ENCODE measurements at places on chromosomes 12 and 14. TPM values are rescaled to one million over a fixed set of nuclear protein-coding genes. Genes with fewer than 3 reads are reported as not detected.

Gene TMTC2
- 1.3 TPM for total RNA-seq

Gene CD69
- 115 TPM for total RNA-seq

DNA sequence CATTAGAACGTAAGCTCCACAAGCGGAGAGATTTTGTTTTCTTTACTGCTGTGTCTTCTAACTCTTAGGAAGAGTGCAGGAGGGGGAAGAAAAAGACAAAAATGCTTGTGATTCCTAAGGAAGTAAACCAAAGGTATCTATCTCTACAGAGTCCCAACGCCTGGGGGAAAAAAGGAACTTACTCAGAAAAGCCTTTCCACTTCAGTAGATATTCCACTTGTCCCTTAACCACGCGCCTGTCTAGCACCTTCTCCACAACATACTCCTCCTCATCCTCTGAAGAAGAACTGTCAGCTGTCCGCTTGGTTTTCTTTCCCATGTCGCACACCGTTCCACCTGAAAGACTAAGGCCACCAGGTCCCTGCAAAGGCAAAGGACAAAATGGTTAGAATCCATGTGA lies 22.6 kb downstream of the CBX5 start:
- H3K4me1 ChIP-seq: peaks cover 22% of the 10 kb centered on the region
- DNase-seq: no peak
- H3K27me3 ChIP-seq: no peaks in the 10 kb centered on the region
- H3K4me3 ChIP-seq: no peak overlapping the region
- H3K27ac ChIP-seq: no peak overlapping the region
- H3K36me3 ChIP-seq: peaks cover 36% of the 10 kb centered on the region

DNA sequence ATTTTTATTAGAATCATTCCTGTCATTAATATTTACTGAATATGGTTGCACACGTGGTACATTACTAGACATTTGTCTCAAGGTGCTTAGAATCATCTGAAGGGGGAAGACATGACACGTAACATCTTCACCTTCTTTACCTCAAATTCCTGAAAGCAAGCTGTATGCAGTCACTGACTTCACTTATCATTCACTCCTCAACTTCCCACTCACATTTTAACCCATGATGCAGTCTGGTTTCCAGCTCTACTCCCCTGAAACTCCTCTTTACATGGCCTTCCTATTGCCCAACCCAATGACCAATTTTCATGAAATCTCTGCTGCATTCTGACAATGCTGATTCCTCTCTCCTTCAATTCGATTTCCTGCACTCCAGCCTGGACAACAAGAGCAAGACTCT lies 5.8 kb upstream of the PSMC6 start:
- H3K27ac ChIP-seq: no peak overlapping the region
- H3K4me3 ChIP-seq: no peak overlapping the region

Gene LTBP2
- 0.05 TPM for total RNA-seq

DNA sequence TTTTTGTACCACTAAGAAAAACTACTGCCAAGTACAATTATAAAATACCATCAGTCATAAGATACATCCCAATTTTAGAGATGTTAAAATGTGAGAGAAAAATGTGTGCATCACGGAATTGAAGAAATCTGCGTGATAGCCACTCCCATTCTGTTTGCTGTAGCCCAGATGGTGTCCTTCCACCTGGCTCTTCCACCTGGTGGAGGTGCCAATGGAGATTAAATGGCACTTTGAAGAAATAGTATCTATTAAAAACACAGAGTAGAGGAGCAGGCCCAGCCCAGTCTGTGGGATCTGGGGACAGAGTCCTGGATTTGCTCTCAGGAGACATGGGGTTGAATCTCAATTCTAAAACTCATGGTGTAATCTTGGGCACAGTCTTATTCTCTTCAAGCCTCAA lies 35.5 kb downstream of the TSPAN11 start:
- H3K27ac ChIP-seq: no peak overlapping the region
- H3K36me3 ChIP-seq: no peaks in the 10 kb centered on the region
- H3K4me3 ChIP-seq: no peak overlapping the region
- no peaks in the 10 kb centered on the region for H3K4me1 ChIP-seq

Gene IFNG-AS1
- total RNA-seq: not detected

- no peak overlapping the region for H3K4me3 ChIP-seq
- no peak for DNase-seq
- H3K4me1 ChIP-seq: no peaks in the 10 kb centered on the region
Measured at GRCh38 chr12:31570880-31571279, 20.1 kb downstream of the DENND5B start.

Gene LRR1
- total RNA-seq: 65.0 TPM

Gene SAMD4A
- total RNA-seq: 3.9 TPM

GRCh38 chr12:7009512-7009911 lies 8.8 kb downstream of the LPCAT3 start:
- no peak for DNase-seq
- no peak overlapping the region for H3K27ac ChIP-seq
- H3K4me3 ChIP-seq: no peak overlapping the region
- peaks cover 11% of the 10 kb centered on the region for H3K4me1 ChIP-seq
- no peaks in the 10 kb centered on the region for H3K27me3 ChIP-seq

Gene ACVRL1
- not detected for total RNA-seq

DNA sequence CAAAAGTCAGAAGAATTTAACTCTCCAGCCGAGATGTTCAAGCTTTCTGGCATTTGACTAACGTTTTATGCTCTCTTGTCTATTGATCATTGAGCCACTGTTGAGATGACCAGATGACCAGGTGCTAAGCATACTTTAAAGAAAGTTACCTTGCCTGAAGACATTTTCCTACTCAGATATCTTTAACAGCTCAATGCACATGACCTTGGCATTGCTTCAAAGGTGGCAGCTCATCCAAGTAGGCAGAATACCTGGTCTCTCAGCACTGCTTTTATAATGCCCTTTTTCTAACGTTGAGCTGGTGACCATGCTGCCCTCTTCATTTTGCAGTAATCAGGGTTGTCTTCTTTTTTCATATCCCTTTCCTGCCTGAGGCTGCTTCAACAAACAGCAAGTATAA lies 358.1 kb downstream of the RAD51B start:
- peaks cover 21% of the 10 kb centered on the region for H3K4me1 ChIP-seq
- no peaks in the 10 kb centered on the region for H3K36me3 ChIP-seq
- no peak overlapping the region for H3K27ac ChIP-seq
- no peaks in the 10 kb centered on the region for H3K27me3 ChIP-seq
- no peak overlapping the region for H3K4me3 ChIP-seq

Gene SPIC
- total RNA-seq: not detected

GRCh38 chr14:62117010-62117750 lies 355.0 kb downstream of the SNAPC1 start:
- H3K4me1 ChIP-seq: peaks cover 5% of the 10 kb centered on the region
- no peak overlapping the region for H3K27ac ChIP-seq
- H3K4me3 ChIP-seq: peak overlapping the region; percentile 12
- peak; percentile 66 for DNase-seq
- H3K36me3 ChIP-seq: no peaks in the 10 kb centered on the region

Gene OR11H7
- not detected for total RNA-seq

DNA sequence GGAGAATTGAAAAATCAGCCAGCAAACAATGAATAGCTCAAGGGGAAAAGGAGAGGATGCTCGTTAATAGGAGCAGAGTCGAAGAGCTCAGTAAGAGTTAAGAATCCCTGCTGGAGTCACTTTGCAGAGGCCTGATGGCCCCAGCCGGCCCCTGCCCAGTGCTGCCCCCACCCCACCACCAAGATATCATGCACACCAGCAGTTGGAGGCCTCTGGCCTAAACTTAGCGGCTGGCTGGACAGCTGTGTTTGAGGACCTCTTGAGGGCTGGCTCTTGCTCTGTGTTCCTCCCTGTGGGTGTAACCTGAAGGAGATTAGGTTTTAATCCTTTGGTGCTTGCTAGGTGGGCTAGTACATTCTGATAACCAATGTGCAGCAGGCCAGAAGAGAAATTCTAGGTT lies 142.0 kb downstream of the PLXNC1 start:
- no peak overlapping the region for H3K27ac ChIP-seq
- no peak overlapping the region for H3K4me3 ChIP-seq
- DNase-seq: no peak
- H3K36me3 ChIP-seq: peaks cover 51% of the 10 kb centered on the region

GRCh38 chr14:65132855-65133254 lies 30.5 kb upstream of the MAX start:
- peaks cover 2% of the 10 kb centered on the region for H3K27me3 ChIP-seq
- no peaks in the 10 kb centered on the region for H3K36me3 ChIP-seq
- no peak for DNase-seq

DNA sequence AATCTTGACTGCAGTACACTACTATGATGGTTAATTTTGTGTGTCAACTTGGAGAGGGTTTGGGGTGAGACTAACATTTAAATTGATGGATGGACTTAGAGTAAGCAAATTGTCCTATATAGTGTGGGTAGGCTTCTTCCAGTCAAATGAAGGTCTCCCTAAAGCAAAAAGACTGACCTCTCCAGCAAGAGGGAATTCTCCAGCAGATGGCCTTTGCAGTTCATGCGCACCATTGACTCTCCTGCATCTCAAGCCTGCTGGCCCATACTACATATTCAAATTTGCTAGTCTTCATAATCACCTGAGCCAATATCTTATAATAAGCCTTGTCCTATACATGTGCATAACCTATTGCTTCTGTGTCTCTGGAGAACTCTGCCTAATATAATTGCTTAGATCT lies 260.2 kb downstream of the RERGL start:
- no peaks in the 10 kb centered on the region for H3K4me1 ChIP-seq
- H3K36me3 ChIP-seq: no peaks in the 10 kb centered on the region
- DNase-seq: no peak

Gene FAM222A
- 1.6 TPM for total RNA-seq

GRCh38 chr12:83389237-83389996 lies 702.7 kb downstream of the TMTC2 start:
- no peaks in the 10 kb centered on the region for H3K27me3 ChIP-seq
- no peaks in the 10 kb centered on the region for H3K4me1 ChIP-seq
- H3K27ac ChIP-seq: no peak overlapping the region
- no peak overlapping the region for H3K4me3 ChIP-seq
- no peak for DNase-seq

- no peaks in the 10 kb centered on the region for H3K27me3 ChIP-seq
- H3K27ac ChIP-seq: no peak overlapping the region
- no peaks in the 10 kb centered on the region for H3K36me3 ChIP-seq
- no peaks in the 10 kb centered on the region for H3K4me1 ChIP-seq
- H3K4me3 ChIP-seq: no peak overlapping the region
- no peak for DNase-seq
Measured at GRCh38 chr12:123948796-123949769, 23.5 kb downstream of the CCDC92 start.

DNA sequence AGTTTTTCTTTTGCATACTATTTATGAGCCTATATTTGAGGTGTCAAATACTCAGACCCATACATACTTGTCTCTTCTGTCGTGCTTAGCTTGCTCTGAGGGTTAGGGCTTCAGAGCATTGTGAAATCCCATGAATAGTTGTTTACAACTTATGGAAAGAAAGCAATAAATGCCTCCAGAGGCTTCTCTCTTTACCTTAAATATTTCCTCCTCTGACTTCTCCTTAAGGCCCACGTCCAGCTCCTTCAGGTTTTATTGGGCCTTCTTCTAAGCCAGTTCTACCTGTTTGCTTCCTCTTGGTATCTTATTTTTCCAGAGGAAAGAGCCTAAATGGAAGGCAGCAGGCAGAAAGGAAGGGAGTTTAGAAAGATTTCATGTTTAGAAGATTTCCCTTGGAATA lies 218.6 kb downstream of the SPTSSA start:
- H3K36me3 ChIP-seq: no peaks in the 10 kb centered on the region
- no peak for DNase-seq
- no peaks in the 10 kb centered on the region for H3K4me1 ChIP-seq
- H3K27me3 ChIP-seq: peaks cover 6% of the 10 kb centered on the region
- no peak overlapping the region for H3K4me3 ChIP-seq

GRCh38 chr14:73227812-73228781 lies 9.2 kb upstream of the PAPLN start:
- no peak overlapping the region for H3K4me3 ChIP-seq
- DNase-seq: no peak
- peaks cover under 1% of the 10 kb centered on the region for H3K36me3 ChIP-seq
- H3K27ac ChIP-seq: no peak overlapping the region

DNA sequence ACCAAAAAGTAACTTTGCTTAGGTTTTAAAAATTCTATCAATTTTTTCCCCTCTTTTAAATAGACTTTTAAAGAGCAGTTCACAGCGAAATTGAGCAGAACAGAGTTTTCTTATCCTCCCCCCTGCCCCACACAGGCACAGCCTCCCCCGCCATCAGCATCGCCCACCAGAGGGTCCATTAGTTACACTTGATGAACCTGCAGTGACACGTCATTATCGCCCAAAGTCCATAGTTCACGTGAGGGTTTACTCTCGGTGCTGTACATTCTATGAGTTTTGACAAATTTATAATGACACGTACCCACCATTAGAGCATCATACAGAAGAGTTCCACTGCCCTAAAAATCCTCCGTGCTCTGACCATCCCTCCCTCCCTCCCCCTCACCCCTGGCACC lies 58.4 kb downstream of the FZD10 start:
- no peaks in the 10 kb centered on the region for H3K4me1 ChIP-seq
- H3K27me3 ChIP-seq: peaks cover 2% of the 10 kb centered on the region
- H3K27ac ChIP-seq: no peak overlapping the region
- H3K36me3 ChIP-seq: no peaks in the 10 kb centered on the region
- DNase-seq: no peak
- no peak overlapping the region for H3K4me3 ChIP-seq

DNA sequence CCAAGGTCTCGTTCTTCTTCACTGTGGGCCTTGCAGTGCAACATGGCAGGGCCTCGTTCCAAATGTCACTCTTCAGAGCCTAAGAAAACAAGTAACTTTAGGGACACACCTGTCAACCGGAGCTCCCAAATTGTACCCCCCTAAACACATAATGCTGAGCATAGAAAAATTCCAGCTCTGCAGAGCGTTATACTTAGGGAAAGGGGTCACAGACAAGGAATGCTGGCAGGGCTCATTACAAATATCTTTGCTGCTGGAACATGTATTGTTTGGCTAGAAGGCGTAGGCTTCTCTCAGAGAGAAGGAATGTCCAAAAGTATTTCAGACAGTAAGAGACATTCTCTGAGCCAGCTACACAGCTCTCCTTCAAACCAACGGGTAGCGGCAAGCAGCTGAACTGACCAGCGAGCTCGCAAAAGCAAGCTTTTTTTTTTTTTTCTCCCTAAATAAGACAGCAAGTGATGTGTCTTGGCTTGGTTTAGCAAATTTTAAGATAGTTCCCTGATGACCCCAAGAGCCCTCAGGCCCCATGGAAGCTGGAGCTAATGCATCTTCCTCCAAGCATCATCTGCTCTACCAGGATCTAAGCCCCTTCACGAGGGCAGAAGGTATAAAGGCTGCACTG lies 24.5 kb downstream of the SSH1 start:
- no peak overlapping the region for H3K27ac ChIP-seq
- H3K4me1 ChIP-seq: peaks cover 79% of the 10 kb centered on the region
- no peak overlapping the region for H3K4me3 ChIP-seq

DNA sequence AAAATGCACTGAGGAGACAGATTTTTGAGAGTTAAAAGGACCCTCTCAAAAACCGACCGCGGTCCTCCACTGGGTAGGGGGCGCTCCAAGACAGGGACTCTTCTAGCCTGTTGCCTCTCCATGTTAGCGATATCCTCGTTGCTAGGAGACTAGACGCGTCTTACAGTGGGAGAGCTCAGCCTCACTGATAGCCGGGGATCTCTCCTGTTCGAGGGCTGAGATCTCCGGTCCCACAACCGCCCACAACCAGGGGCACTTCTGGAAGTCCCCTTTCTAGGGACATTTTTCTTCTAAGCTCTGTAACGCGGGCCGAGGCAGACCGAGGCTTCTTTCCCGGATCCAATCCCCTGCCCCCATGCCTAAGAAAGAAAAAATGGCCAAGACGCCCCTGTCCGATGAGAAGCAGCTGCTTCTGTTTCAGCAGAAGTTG lies 21.3 kb downstream of the FKBP11 start:
- H3K27me3 ChIP-seq: peaks cover 12% of the 10 kb centered on the region
- no peaks in the 10 kb centered on the region for H3K36me3 ChIP-seq
- peak; percentile 88 for DNase-seq
- peak overlapping the region; percentile 64 for H3K4me3 ChIP-seq
